ENCODE measurements at places on chromosomes 7 and 10.

GRCh38 chr7:30247541-30248401, 36.6 kb upstream of the ZNRF2 start:
- no peak overlapping the region for H3K4me3 ChIP-seq
- peaks cover 3% of the 10 kb centered on the region for H3K4me1 ChIP-seq
- DNase-seq, result no peak

- peaks cover 46% of the 10 kb centered on the region for H3K36me3 ChIP-seq
- no peak overlapping the region for H3K27ac ChIP-seq
- H3K4me3 ChIP-seq, result no peak overlapping the region
- no peaks in the 10 kb centered on the region for H3K27me3 ChIP-seq
These were observed 2.4 kb downstream of the ASL start for GRCh38 chr7:66078067-66078466.

GRCh38 chr7:10128748-10129147, 844.9 kb upstream of the PHF14 start:
- no peaks in the 10 kb centered on the region for H3K36me3 ChIP-seq
- H3K4me1 ChIP-seq, result no peaks in the 10 kb centered on the region
- H3K4me3 ChIP-seq, result no peak overlapping the region
- H3K27me3 ChIP-seq, result no peaks in the 10 kb centered on the region
- no peak overlapping the region for H3K27ac ChIP-seq
- DNase-seq, result no peak

DNA sequence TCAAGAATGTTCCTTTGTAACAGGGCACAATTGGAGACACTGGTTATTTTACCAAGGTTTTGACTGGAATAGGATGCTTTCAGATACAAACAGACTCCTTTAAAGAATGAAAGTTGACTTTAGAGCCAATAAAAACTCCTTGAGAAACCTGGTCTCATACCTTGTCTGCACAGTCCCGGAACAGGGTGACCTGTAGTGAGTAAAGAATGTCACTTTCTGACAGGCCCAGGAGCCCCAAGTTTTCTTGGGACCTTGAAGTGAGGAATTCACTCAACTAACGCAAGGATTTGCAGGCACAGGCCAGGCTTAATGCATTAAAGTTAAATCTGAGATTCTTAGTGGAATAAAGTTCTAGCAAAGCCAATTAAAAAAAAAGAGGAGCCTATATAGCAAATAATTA, 11.5 kb upstream of the GARS1 start:
- no peaks in the 10 kb centered on the region for H3K4me1 ChIP-seq
- H3K27me3 ChIP-seq, result no peaks in the 10 kb centered on the region
- H3K36me3 ChIP-seq, result peaks cover 7% of the 10 kb centered on the region

GRCh38 chr7:158097453-158098124, 490.0 kb downstream of the PTPRN2 start:
- H3K4me1 ChIP-seq, result peaks cover 5% of the 10 kb centered on the region
- H3K4me3 ChIP-seq, result no peak overlapping the region
- DNase-seq, result no peak
- no peaks in the 10 kb centered on the region for H3K27me3 ChIP-seq
- H3K27ac ChIP-seq, result no peak overlapping the region

GRCh38 chr10:6482737-6483357, 97.2 kb downstream of the PRKCQ start:
- H3K4me1 ChIP-seq, result peaks cover 4% of the 10 kb centered on the region
- H3K27me3 ChIP-seq, result no peaks in the 10 kb centered on the region
- DNase-seq, result no peak
- H3K4me3 ChIP-seq, result no peak overlapping the region
- H3K27ac ChIP-seq, result no peak overlapping the region

- H3K4me1 ChIP-seq, result peaks cover 50% of the 10 kb centered on the region
- no peaks in the 10 kb centered on the region for H3K27me3 ChIP-seq
- H3K4me3 ChIP-seq, result no peak overlapping the region
These were observed 87.0 kb downstream of the TBXAS1 start for GRCh38 chr7:139915864-139916716.

DNA sequence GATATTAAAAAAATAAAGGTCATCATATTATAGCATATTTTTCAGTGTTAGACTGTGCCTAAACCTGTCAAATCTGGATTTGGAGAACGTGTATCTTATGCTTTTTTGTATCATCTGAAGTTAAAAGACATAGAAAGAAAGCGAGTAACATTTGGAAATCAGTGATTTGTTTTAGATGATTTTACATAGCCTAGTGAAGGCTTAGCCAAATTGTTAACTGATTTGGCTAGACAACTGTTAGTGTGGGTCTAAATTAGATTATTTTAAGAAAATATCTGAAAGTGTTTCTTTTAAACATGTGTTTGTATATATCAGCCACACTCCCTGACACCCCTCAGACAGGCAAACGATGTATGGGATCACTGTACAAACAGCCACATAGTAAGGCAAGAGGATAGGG, 35.6 kb downstream of the ACTA2 start:
- no peaks in the 10 kb centered on the region for H3K36me3 ChIP-seq
- no peak overlapping the region for H3K4me3 ChIP-seq
- H3K27ac ChIP-seq, result no peak overlapping the region
- H3K4me1 ChIP-seq, result peaks cover 21% of the 10 kb centered on the region
- DNase-seq, result no peak
- no peaks in the 10 kb centered on the region for H3K27me3 ChIP-seq

- H3K27ac ChIP-seq, result no peak overlapping the region
- no peak for DNase-seq
- no peaks in the 10 kb centered on the region for H3K4me1 ChIP-seq
- H3K27me3 ChIP-seq, result no peaks in the 10 kb centered on the region
- no peaks in the 10 kb centered on the region for H3K36me3 ChIP-seq
These were observed 614.2 kb upstream of the ADARB2 start for GRCh38 chr10:2351566-2351965.
